Kasumi-1 (cell line): ENCODE measurements at places on chromosomes 16 and 17.

GRCh38 chr16:66171578-66171977, 194.9 kb upstream of the CDH5 start:
- DNase-seq = no peak

- peak; percentile 56 for DNase-seq
These were observed 38.3 kb downstream of the ABCC12 start for GRCh38 chr16:48117217-48118105.

DNA sequence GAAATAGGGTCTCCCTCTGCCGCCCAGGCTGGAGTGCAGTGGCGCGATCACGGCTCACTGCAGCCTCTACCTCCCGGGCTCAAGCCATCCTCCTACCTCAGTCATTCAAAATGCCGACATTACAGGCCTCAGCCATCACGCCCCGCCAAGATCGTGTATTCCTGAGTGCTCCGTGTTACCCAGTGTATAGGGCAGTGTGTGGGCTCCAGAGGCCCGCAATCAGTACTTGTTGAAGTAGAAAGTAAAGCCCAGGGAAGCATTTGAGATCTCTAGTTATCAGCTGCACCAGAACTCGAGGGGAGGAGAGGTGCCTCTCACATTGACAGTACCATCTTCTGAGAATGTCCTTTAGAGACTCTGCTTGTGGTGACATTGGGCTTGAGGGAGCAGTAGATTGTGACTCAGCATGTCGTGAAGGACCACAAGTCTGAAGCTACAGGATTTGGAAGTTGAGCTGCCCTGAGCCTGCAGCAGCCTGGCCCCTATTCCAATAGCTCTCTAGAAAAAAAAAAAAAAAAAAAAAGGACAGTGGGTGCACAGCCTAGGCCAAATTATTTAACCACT, 1.1 kb upstream of the PRPSAP1 start:
- DNase-seq = peak; percentile 31

GRCh38 chr16:48637039-48637438, 27.1 kb upstream of the N4BP1 start:
- DNase-seq = no peak

DNA sequence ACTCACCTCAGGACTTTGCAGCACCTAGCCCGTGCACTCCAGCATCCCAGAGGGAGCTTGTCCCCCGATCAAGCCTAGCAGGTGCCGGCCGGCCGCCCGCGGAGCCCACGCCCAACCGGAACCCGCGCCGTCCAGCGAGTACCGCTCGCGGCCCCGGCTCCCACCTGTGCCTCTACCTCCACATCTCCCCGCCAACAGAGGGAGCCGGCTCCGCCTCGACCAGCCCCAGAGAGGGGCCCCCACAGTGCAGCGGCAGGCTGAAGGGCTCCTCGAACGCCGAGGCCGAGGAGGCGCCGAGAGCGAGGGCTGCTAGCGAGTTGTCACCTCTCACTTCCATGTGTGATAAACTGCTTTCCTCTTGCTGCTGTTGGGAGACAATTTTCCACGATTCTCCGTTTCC, 41.1 kb upstream of the DHRS7B start:
- no peak for DNase-seq

GRCh38 chr17:78390241-78391050, 12.0 kb downstream of the PGS1 start:
- DNase-seq = no peak

GRCh38 chr16:81625544-81626153, 153.4 kb upstream of the PLCG2 start:
- no peak for DNase-seq

GRCh38 chr17:40315678-40316570, 6.9 kb downstream of the RARA start:
- peak; percentile 67 for DNase-seq

DNA sequence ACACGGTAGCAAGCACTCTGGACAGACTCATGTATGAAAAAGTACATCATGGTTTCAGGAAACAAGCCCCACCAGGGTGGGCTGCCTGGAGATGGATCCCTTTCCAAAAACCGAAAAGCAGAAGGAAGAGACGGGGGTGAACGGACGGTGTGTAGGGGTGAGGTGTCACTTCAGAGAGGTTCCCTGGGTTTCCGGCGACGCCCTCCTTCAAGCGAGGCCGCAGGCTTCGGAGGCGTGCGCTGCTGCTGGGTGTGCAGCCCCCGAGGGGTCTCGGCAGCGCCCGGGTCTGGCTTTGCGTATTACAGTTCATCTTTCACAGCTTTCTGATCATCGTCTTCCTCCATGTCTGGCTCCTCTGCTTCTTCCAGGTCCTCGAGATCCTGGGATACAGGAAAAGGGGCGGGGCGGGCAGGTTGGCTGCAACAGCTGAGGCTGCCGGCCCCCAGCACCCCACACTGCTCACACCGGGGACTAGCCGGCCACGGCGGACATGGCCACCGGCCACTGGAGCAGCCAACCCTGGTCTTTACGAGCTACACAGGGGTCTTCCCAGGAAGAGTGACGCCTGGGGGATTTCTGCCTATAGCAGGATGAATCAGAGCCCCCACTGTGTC, 9.0 kb upstream of the PPP1R27 start:
- no peak for DNase-seq

DNA sequence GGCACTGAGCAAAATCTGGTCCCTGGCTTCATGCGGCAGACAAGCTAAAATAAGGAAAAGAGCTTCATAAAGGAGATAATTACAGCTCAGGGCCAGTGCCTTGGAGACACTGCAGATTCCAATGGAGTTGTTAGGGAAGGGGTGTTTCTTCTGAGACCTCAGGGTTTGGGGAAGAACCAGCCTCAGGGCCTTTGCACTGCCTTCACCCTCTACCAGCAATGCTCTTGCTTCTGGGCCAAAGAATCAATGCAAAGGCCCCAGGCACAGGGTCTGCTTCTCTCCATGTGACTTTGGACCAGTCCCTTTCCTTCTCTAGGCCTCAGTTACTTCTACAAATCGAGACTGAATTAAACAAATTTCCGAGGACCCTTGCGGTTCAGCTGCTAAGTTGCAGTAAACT, 36.2 kb upstream of the GAN start:
- no peak for DNase-seq

GRCh38 chr16:2333231-2333630, 7.3 kb downstream of the ABCA3 start:
- no peak for DNase-seq

DNA sequence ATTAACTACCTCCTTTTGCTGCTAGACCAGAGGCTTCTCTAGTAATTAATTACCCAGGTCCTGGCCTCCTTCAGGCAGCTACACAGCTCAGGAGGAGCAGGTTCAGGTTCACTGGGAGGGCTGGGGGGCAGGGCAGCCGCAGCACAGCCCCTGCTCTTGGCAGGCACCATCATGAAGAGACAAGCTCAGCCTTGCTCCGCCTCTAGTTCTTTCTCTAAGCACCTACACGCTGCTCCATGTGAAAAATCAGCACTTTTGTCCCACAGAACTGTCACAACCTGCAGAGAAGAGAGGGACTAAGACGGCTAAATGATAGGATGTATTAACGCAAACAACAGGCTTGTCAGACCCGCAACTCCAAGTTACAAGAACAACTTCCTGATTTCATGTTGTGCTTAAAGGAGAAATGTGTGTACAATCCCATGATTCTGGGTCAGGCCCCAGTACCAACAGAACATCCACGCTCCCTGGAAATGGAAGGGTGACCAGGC, 53.4 kb downstream of the GRB2 start:
- no peak for DNase-seq

- no peak for DNase-seq
These were observed 23.9 kb downstream of the SRCAP start for GRCh38 chr16:30722916-30723315.

DNA sequence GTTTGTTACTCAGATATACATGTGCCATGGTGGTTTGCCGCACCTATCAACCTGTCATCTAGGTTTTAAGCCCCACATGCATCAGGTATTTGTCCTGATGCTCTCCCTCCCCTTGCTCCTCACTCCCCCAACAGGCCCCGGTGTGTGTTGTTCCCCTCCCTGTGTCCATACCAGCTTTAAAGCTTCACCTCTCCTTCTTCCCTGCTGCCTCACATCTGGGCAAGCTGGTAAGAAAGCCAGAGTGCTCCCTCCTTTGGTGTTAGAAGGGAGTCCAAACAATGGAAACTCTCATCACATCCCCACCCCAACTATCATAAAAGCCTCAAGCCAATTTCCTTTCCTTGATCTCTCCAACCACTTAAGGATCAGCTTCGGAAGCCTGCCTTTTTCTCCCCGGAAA, 1115.6 kb upstream of the GOT2 start:
- no peak for DNase-seq

GRCh38 chr16:77324729-77325128, 110.1 kb downstream of the ADAMTS18 start:
- DNase-seq = no peak

- DNase-seq = no peak
These were observed 5.3 kb downstream of the ANKRD11 start for GRCh38 chr16:89484923-89485679.

GRCh38 chr16:3295783-3296182, 9.4 kb downstream of the TIGD7 start:
- DNase-seq = no peak

DNA sequence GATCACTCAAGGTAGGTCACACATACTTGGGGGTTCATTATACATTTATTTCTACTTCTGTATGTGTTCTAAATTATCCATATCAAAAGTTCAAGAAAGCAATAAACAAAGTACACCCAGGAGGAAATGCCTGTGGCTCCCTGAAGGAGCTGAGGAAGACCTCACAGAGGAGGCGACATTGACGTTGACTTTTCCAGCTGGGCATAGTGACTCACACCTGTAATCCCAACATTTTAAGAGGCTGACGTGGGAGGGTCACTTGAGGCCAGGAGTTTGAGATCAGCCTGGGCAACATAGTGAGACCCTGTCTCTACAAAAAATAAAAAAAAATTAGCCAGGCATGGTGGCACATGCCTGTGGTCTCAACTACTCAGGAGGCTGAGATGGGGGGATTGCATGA, 16.3 kb downstream of the ITGAD start:
- DNase-seq = no peak

GRCh38 chr17:30809867-30810266, 14.6 kb downstream of the CRLF3 start:
- no peak for DNase-seq

DNA sequence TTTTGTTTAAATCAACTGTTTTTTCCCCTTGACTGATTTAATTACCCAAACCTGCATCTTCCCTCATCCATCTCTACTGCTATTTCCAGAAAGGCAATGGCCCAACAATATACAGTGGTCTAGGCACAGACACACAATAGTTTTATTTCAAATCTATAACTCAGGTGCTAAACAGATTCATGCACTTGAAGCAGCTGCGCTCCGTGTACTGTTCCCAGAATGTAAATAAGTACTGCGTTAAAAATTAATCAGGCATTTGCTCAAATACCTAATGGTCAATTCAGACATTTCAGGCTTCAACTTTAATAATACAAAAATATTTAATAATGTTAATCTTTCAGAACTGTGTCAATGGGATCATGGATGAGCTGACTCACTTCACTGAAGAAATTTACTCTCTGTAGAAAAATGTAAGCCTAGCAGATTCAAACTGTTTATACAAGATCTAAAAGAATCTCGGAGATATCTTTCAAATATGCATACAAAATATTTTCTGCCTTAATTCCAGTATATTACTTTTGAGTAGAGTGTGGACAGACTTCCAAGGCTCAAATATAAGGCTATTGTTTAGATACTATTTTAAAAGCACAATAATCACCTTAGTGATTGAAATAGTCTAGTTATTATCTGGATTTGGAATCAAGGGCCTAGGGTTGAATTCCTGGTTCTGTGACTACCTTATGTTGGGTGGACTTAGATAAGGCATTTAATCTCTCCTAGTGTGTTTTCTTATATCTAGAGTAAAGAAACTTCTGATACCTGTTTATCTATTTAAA, 97.4 kb upstream of the PSMD7 start:
- DNase-seq = no peak

- DNase-seq = peak; percentile 94
These were observed at the start of gene FOXK2 for GRCh38 chr17:82518826-82519810. TSS of gene FOXK2 (plus strand) at chr17:82519732. CDS start at chr17:82519889, 157 bp downstream.

GRCh38 chr16:24507959-24508480, 31.3 kb upstream of the RBBP6 start:
- DNase-seq = no peak

DNA sequence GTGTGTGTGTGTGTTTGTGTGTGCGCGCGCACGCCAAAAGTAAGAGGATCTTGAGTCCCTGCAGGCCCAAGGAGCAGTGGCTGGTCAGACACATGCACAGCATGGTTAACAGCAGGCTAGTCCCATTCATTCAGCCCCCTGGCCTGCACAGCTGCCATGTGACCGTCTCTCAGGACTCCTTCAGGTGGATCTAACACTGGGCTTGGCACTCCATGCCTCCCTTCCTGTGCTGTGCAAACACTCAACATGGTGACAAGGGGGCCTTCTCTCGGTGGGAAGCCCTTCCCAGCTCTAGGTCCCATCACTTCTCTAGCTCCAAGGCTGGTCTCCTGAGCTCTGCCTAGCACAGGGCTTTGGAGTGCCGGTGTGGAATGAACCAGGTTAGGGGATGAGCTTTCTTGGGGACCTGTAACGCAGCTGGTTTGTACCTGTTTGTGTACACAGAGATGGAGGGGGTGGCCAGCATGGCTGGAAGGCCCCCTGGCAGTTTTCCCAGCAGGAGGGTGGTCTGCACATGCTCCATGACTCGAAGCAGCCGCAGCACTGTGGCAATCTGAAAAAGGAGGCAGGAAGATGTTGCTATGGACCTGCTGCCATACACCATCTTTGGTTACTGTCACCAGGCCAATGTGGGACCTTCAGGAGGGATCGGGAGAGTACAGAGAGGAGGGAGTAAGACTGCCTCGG, 69.4 kb upstream of the GCSH start:
- no peak for DNase-seq

DNA sequence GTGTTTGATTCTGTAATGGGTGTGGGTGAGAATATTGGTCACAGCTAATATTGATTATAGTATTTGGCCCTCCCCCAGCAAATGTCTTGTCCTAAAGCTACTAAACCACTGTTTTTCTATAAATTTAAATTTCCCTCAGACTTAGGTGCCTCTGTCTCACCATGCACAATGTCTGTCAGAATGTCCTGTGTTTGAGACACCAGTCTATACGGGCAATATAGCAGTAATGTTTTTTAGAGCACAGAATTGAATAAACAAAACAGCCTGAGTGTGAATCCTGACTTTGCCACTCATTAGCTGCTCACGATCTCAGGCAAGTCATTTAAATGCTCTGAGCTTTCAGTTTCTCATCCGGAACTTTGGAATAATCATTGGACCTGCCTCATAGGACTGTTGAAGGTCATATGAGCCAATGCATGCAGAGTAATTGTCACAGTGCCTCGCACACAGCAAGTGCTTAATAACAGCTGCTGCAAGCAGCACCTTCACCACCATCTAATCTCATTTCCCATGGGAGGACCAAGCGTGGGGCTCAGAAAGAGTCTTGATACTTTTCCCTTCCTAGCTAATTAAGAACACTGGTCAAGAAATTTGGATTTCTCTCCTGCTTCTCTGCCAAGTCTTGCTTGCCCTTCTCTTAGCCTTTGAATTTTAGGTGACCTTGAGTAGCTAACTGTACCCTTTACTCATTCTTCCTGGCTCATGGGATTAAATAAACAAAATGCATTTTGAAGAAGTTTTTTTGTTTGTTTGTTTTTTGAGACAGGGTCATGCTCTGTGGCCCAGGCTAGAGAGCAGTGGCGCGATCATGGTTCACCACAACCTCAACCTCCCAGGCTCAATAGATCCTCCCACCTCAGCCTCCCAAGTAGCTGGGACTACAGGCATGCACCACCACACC, 9.8 kb downstream of the HLF start:
- DNase-seq = no peak
